NCI-H446 (cell line): ENCODE measurements at places on chromosomes 4 and X.

GRCh38 chr4:16993956-16994840 lies 95.8 kb upstream of the LDB2 start:
- no peak for DNase-seq

DNA sequence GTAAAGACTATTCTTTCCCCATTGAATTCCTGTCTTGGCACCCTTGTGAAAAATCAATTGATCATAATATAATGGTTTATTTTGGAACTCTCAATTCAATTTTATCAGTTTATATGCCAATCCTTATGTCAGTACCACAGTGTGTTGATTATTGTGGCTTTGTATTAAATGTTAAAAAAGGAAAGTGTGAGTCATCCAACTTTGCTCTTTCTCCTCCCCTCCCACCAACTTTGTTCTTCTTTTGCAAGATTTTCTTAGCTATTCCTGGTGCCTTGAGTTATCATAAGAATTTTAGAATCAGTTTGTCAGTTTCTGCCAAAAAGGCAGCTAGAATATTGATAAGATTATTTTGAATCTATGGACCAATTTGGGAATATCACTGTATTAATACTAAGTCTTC lies 11.2 kb upstream of the RNF175 start:
- DNase-seq = no peak

DNA sequence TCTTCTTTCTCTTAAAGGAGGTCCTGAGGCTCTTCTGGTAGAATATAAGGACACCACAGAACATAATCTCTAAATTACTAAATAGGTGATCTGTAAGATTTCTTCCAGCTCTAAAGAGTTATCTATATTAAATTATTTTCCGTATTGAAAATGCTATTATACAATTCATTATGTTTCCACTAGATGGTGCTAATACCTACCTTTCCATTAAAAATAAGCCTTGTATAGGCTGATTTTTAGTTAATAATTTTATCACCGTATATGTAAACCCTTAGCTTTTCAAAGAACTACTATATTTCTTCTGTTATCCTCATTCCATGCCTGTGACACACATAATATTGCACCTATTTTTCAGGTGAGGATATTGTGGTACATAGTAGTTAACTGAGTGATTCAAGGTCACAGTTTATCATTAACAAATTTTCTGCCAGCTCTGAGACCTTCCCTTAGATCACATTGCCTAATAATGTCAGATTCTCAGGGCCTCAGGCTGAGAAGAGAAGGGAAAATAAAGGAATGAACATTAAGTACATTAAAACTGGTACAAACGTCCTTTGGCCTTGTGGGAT lies 138.8 kb downstream of the TEX11 start:
- peak; percentile 9 for DNase-seq

DNA sequence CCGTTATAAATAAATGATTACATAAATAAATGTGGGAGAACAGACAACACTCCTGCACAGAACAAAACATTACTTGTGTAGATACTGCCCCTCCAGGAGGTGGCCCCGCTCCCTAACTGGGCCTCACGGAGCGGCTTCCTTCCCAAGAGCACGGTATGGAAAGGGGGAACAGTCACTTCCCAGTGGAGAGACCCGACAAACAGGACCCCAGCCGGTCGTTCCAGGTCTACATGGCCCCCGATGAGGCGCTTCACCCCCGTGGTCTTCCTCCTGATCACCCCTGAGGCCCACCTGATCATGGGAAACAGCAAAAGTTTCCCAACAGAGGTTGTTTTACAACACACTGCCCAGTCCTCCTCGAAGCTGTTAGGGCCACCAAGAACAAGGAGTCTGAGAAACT lies 6.6 kb upstream of the SLC6A8 start:
- DNase-seq = no peak

DNA sequence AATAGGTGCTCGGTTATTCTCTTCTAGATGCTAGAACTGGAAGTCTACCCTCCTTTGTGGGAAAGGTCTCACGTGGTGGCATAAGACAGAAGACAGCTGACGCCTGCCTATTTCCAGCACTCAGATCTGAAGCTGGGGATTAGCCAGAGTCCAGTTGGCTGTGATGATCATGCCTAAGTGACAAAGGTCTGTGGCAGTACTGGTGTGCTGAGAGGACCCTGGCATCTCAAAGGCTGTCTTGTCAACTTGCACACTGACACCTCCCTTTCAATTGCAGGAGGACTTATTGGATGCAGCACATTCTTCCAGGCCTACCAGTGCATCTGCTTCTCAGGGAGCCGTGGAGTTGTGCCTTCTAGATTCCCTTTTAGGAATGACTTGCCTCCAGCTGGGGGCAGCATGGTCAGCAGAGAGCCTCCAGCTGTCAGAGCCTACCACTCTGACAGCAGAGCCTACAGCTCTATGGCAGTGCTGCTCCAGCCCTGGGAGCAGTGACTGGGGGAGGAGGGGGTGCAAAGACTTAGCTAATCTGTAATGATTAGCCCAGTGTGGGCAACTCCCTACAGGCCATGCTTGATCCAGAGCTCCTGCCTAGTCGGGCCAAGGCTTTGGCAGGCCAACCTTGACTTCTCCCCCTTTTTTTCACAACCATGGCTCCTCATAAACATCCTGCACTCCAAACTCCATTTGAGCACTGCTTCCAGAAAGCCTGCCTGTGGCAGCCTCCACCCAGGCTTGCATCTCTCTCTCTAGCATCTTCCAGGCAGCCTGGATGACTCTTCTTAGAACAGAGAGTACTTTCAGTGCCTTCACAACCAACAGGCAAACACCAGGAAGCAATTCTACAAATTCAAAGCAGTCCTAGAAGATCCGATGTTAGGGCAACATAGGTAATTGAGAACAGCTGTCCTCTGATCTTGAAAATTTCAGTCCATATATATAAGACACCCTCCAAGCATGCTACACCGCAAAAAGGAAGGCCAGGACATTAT lies 13.8 kb upstream of the FGFBP2 start:
- DNase-seq = no peak

GRCh38 chr4:29805245-29805644 lies 914.9 kb upstream of the PCDH7 start:
- peak; percentile 32 for DNase-seq

- no peak for DNase-seq
Observed at GRCh38 chr4:185912779-185913178, 100.8 kb upstream of the SORBS2 start.

- DNase-seq = no peak
Observed at GRCh38 chr4:151403656-151404055, 5.3 kb upstream of the FHIP1A start.

DNA sequence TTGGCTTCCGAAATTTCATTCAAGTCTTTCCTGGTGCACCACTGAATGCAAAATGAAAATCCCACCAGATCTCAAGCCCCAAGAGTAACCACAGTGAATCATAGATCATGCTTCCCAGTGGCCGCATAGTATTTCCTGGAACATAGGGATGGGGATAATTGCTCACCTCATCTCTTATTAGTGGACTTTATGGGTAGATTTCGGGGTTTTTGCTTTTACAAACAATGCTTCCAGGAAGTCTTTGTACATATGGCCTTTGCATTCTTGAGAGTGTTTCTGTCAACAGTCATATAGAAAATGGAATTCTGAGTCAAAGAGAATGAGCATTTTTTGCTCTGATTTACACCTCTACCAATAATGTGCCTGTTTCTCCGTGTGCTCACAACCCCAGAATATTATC lies 53.4 kb downstream of the PPEF2 start:
- no peak for DNase-seq

GRCh38 chr4:141011901-141012315 lies 121.4 kb downstream of the RNF150 start:
- DNase-seq = peak; percentile 54

DNA sequence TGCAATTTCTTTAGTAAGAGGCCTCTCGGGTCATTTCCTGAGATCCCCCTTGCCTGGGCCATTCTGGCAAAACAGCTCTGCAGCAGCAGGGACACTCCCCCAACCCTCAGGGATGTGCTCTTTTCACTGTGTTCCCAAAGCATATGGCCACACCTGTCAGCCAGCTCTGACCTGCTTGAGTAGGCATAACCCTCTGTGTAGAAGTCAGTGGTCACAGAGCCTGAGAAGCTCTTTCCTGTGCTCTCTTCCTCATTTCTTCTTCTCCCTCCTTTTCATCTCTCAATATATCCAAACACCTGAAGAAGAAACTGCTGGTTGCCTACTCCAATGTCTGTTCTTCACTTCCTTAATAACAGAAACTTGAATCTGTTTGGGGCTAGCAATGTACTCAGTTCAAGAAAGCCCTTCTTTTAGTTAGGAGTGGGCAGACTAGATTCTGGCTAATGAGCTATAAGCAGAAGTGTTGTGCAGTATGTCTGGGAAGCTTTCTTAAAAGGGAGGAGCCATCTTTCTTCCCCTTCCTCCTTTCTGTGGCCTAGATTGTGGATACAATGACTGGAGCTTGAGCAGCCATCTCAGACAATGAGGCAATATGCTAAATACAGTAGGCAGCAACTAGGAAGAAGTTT lies 73.3 kb downstream of the PRPS1 start:
- no peak for DNase-seq

DNA sequence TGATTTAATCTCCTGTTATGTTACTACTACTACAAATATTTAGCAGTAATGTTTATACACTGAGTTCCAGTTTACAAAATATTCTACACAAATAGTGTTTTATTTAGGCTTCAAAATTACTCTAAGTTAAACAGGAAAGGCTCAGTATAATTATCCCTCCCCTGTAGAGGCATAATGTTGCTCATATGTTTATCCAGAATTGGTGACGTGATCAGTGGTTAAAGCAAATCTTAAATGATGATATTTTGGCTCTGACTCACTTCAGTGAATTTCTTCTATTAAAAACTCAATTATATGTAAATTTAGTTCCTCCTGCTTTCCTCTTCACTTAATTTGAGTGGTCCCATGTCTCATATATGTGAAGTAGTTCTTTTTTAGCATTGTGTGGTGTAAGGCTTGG lies 438.5 kb downstream of the ADGRL3 start:
- DNase-seq = no peak

DNA sequence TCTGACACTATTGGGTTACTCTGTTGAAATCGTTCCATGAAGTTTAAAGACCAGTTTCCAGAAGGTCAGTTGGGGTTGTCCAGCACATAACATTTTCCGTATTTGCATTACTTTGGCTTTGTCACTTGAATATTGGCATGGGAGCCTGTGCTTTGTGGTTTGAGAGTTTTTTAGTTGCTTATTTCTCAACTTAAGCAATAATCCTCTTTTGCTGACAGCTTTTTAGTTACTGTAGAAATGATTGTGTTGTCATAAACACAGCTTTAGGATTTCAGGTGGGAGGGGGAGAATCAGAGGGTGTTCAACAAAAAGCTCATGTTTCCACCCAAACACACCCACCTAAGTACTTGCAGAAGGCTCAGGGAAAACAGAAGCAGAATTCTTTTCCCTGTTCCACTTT lies 210.7 kb upstream of the TLL1 start:
- no peak for DNase-seq

GRCh38 chr4:41989994-41990364 lies 351 bp upstream of the SLC30A9 start:
- no peak for DNase-seq

DNA sequence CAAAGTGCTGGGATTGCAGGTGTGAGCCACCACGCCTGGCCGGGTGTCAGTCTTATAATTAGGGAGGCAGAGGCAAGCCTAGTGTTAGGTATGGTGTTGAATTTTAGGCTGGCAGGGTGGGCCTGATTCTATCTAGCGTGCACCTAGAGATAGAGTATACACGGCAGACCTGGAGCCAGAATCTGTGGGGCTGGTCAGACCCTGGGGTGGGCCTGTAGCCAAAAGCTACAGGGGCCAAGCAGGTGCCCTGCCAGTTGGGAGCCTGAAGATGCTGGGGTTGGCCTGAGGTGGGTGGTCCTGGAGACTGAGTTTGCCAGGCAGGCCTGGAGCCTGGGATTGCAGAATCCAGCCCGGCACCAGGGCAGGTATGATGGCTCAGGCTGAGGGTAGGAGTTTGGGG lies 1580.3 kb downstream of the ARAP2 start:
- DNase-seq = no peak

DNA sequence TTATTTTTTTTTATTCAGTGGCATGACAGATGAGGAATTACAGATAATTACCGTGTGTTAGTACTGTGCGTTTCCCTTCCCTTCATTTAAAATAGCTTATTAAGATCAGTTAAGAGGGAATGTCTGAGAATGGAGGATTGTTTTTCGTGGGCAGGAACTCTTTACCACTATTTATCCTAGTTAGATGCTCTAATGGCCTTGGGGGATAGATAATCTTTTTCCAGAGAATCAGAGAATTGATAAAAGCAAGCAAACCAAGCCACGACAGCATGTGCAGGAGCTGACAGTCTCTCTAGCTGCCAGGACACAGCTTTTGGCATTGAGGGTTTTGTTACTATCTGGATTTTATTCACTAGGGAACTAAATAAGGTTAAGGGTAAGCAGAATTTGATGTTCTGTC lies 128.7 kb downstream of the DCLK2 start:
- no peak for DNase-seq

GRCh38 chr4:168384437-168385141 lies 66.0 kb upstream of the DDX60 start:
- no peak for DNase-seq

DNA sequence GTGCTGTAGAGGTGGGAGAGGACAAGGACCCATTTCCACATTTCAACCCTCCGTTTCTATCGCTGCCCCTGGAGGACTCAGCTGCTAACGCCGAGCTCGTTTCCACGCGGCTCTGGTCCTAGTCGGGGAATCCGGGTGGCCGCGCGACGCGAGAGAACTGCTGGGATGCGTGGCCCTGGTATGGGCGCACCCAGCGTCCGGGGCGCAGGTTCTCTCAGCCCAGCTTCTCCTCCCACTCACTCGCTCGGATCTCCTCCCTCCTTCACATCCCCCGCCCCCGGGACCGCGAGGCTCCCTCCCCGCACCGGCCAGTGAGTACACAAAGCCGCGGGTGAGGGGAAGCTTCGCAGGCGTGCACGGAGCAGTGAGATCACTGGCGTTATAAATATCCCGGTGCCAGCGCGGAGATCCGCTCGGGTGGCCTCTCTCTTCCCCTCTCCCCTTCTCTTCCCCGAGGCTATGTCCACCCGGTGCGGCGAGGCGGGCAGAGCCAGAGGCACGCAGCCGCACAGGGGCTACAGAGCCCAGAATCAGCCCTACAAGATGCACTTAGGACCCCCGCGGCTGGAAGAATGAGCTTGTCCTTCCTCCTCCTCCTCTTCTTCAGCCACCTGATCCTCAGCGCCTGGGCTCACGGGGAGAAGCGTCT lies at the start of gene FGF5:
TSS of gene FGF5 (plus strand) at position 412 of the 649 bp plus-strand sequence. CDS start at position 573, 161 bp downstream.
- peak; percentile 16 for DNase-seq

DNA sequence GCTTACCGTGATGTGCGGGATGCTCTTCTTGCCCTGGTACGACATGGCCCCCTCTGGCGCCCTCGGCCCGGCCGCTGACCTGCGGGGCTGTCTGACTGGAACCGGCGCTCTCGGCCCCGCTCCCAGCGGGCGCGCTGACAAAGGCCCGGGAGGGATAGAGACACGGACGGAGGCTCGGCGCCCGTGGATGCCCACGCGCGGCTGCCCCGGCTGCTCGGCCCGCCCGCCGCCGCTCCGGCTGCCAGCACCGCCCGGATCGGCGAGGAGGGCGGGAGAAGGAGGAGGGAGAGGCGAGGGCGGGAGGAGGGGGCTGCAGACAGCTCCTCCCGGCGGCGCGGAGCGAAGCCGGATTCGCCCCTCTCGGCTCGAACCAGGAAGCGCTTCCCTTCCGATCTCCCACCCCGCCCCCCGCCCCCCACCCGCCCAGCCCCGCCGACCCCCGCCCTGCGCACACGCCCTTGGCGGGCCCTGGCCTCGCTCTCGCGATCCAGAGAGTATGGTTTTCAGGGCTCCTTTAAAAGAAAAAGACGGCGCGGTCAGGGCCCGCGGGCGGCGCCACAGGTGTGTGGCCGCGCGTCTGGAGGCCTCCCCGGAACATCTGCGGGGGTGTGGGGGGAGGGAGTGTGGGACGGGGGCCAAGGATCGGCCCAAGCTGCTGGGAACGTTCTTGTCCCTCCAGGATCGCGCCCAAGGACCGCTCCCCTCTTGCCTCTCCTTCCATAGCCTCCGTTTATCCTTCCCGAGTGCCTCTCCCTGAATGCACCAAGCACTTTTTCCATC lies 4.5 kb downstream of the CRMP1 start:
- peak; percentile 38 for DNase-seq
